M059J (cell line): ENCODE measurements at places on chromosomes 13 and 19. TPM values are rescaled to one million over a fixed set of nuclear protein-coding genes. Genes with fewer than 3 reads are reported as not detected.

Gene CYP4F3
- total RNA-seq, result 0.15 TPM in 1 of 2 replicates, not detected in the other

Gene SERPINE3
- total RNA-seq, result not detected in 2 replicates

Gene ZNF560
- 0.10 and 1.7 TPM in 2 replicates for total RNA-seq

Gene ZNF793
- 3.8 and 6.0 TPM in 2 replicates for total RNA-seq

Gene TINCR
- total RNA-seq, result 0.10 and 0.12 TPM in 2 replicates

Gene CEACAM4
- total RNA-seq, result not detected in 2 replicates

Gene SKA3
- total RNA-seq, result 37.2 and 39.2 TPM in 2 replicates

Gene NUMBL
- total RNA-seq, result 10.2 and 18.1 TPM in 2 replicates

Gene EFNA2
- total RNA-seq, result not detected in 2 replicates

Gene PNPLA6
- total RNA-seq, result 46.3 and 86.0 TPM in 2 replicates

Gene COL4A1
- 59.5 and 99.9 TPM in 2 replicates for total RNA-seq

Gene CEACAM16
- not detected in 2 replicates for total RNA-seq

Gene SLC5A5
- not detected in 2 replicates for total RNA-seq
